ENCODE measurements at places on chromosomes 3 and 15.

- DNase-seq: no peak
Observed at GRCh38 chr3:111921181-111921580, 57.6 kb upstream of the ABHD10 start.

DNA sequence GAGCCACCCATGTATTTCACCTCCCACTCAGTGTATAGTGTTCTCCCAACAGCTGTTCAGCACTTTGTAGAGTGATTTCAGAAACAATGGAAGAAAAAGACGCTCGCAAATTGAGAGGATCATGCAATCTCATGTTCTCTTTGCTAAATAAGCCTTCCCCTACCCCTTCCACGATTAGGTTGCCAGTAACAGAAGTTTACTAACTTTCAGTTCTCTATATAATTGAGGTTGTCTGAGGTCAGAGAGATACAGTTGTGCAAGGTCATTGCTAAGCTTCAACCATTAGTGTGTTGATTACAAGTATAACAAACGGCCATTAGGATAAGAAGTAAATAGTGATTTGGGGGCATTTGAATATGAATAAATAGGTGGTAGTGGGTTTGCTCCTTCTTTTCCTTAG lies 99.6 kb downstream of the TUSC7 start:
- no peak for DNase-seq

DNA sequence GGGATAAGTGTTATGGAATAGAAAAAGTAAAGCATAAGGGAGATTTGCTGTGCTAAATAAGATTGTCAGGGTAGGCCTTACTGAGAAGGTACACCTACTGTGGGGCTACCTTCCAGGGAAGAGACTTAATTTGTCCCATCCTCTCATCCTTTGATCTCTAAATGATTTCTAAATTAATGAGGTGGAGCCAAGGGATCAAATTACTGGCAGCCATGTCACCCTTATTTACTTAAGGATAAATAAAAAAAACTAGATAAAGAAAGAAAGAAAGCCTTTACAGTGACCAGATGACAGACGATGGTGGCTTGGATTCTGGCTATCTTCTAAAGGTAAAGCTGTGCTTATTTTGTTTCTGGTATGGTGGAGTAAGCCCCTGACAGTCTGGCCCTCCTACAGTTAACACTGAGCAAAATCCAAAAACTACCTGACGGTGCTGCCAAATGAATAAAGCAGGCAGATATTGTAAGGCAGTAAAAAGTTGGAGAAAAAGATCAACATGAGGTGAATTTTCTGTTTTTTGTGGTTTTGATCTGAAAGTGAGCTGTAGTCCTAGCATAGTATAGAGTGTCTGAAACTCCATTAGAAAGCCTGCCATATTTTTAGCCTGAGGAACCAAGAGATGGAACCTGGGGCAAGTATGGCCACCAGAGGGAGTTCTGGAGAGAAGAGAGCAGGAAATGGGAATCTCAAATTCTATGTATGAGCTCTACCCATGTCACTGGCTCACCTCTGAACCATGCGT lies 285.1 kb upstream of the MANF start:
- peak; percentile 58 for DNase-seq

GRCh38 chr3:2921903-2922302 lies 188.3 kb downstream of the IL5RA start:
- DNase-seq: peak; percentile 43

DNA sequence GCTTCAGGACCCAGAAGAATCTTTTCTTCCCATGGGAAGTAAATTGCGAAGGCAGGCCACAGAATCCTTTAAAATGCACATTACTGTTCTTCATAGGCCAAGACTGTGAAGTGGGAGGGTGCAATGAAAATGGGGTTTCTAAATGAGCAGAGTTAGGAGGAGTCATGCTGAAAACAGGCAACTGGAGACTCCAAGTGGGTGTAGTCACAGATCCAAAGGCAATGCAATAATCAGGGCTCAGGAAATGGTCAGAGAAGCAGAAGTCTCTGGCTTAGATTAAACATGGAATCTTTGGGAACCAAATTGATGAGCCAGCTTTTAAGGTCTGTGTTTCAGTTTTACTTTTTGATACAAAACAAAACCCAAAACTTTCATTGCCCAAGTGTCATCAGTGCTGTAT lies 37.6 kb downstream of the HHLA2 start:
- DNase-seq: no peak
